ENCODE measurements at places on chromosomes 6 and 20.

GRCh38 chr20:623021-623420 is 12.9 kb upstream of the TCF15 start:
- no peaks in the 10 kb centered on the region for H3K36me3 ChIP-seq
- no peak overlapping the region for H3K27ac ChIP-seq
- H3K27me3 ChIP-seq = peaks cover 55% of the 10 kb centered on the region
- no peak for DNase-seq
- H3K4me3 ChIP-seq = no peak overlapping the region

- H3K27ac ChIP-seq = no peak overlapping the region
- H3K27me3 ChIP-seq = no peaks in the 10 kb centered on the region
- peaks cover 5% of the 10 kb centered on the region for H3K36me3 ChIP-seq
- H3K4me1 ChIP-seq = no peaks in the 10 kb centered on the region
- H3K4me3 ChIP-seq = no peak overlapping the region
- no peak for DNase-seq
These were observed 167.1 kb downstream of the LAMA2 start for GRCh38 chr6:129050086-129050485.

- peak overlapping the region; percentile 67 for H3K27ac ChIP-seq
- peaks cover 39% of the 10 kb centered on the region for H3K36me3 ChIP-seq
- H3K4me3 ChIP-seq = no peak overlapping the region
- peak; percentile 85 for DNase-seq
These were observed 25.3 kb downstream of the TBC1D7 start for GRCh38 chr6:13302751-13303667.

- no peaks in the 10 kb centered on the region for H3K27me3 ChIP-seq
- H3K4me3 ChIP-seq = peak within 1 kb of the TSS; percentile 83
These were observed at the start of gene RAB23 for GRCh38 chr6:57221936-57222742. RAB23 (minus strand) TSS chr6:57222307; CDS start chr6:57210380, 11,927 bp downstream.

- no peaks in the 10 kb centered on the region for H3K27me3 ChIP-seq
- no peak for DNase-seq
- no peaks in the 10 kb centered on the region for H3K4me1 ChIP-seq
These were observed 848.8 kb upstream of the MAP3K7 start for GRCh38 chr6:91435630-91436029.

DNA sequence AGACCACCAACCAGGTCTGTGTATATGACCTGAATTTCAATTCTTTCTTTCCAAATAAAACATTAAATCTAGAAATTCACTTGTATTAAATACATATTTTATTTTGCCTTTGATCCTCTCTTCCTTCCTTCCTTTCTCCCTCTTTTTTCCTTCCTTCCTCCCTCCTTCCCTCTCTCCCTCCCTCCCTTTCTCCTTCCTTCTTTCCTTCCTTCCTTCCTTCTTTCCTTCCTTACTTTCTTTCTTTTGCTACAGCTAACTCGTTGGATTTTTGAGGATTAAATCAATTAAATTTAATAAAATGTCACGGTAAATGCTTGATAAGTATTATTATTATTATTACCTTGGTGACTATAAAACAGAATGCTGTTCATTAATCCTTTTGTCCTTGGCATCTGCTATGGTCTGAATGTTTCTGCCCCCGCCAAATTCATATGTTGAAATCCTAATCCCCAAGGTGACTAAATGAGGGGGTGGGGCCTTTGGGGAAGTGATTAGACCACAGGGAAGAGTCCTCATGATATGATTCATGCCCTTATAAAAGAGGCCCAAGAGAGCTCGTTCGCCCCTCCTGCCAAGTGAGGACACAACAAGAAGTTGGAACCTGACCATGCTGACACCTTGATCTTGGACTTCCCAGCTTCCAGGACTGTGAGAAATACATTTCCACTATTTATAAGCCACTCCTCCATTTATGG is 67.6 kb upstream of the BTBD3 start:
- no peak overlapping the region for H3K27ac ChIP-seq
- no peak overlapping the region for H3K4me3 ChIP-seq
- no peaks in the 10 kb centered on the region for H3K27me3 ChIP-seq
- H3K36me3 ChIP-seq = no peaks in the 10 kb centered on the region

DNA sequence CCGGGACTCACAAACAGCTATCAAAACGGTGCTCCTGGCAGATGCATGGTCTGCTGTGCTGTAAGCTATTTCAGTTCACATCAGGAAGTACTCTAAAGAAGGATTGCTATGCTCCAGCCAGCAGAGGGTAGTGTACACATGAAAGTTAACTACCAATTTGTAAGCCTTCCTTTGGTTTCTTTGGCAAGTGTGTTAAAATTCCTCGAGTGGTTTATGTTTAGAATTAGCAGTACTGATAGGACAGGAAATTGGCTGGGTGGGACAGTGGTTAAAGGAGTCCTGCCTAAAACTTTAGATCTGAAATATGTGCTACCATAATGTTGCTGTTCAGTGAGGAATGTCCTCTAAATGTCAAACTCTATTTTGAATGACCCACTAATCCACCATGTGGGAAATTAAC is 47.4 kb downstream of the TRMT11 start:
- DNase-seq = no peak
- peaks cover 5% of the 10 kb centered on the region for H3K4me1 ChIP-seq
- H3K36me3 ChIP-seq = peaks cover 7% of the 10 kb centered on the region
- no peaks in the 10 kb centered on the region for H3K27me3 ChIP-seq
- no peak overlapping the region for H3K4me3 ChIP-seq

GRCh38 chr6:33312361-33313104 is 1.3 kb downstream of the TAPBP start:
- peak overlapping the region; percentile 96 for H3K27ac ChIP-seq
- no peak for DNase-seq
- H3K4me3 ChIP-seq = peak overlapping the region; percentile 81
- peaks cover 5% of the 10 kb centered on the region for H3K36me3 ChIP-seq
- H3K4me1 ChIP-seq = peaks cover 46% of the 10 kb centered on the region

- no peaks in the 10 kb centered on the region for H3K27me3 ChIP-seq
- H3K4me3 ChIP-seq = no peak overlapping the region
- peaks cover 5% of the 10 kb centered on the region for H3K36me3 ChIP-seq
These were observed 168.1 kb downstream of the ASCC3 start for GRCh38 chr6:100712997-100713396.

DNA sequence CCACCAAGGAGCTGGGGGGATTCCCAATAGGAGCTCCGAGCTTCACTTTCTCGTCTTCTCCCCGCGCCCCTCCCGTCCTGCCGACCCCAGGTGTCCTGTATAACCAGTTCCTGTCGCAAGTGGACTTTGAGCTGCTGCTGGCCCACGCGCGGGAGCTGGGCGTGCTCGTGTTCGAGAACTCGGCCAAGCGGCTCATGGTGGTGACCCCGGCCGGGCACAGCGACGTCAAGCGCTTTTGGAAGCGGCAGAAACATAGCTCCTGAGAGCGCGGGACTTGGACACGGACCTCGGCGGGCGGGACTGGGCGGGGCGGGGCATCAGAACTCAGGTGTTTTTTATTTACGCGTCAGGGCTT is 340 bp upstream of the VARS2 start:
- H3K4me3 ChIP-seq = peak overlapping the region; percentile 56
- no peaks in the 10 kb centered on the region for H3K27me3 ChIP-seq
- DNase-seq = no peak

GRCh38 chr6:151140767-151141166 is 99.0 kb upstream of the AKAP12 start:
- DNase-seq = no peak
- H3K4me3 ChIP-seq = no peak overlapping the region
- no peaks in the 10 kb centered on the region for H3K27me3 ChIP-seq
- H3K27ac ChIP-seq = no peak overlapping the region
- peaks cover 3% of the 10 kb centered on the region for H3K4me1 ChIP-seq

GRCh38 chr6:111566873-111567517 is 38.7 kb downstream of the TRAF3IP2 start:
- H3K27ac ChIP-seq = peak overlapping the region; percentile 78
- DNase-seq = no peak
- peaks cover 34% of the 10 kb centered on the region for H3K36me3 ChIP-seq

- H3K4me3 ChIP-seq = no peak overlapping the region
- no peaks in the 10 kb centered on the region for H3K4me1 ChIP-seq
- no peak for DNase-seq
- no peak overlapping the region for H3K27ac ChIP-seq
- no peaks in the 10 kb centered on the region for H3K36me3 ChIP-seq
- H3K27me3 ChIP-seq = no peaks in the 10 kb centered on the region
These were observed 61.2 kb downstream of the STK35 start for GRCh38 chr20:2162823-2163166.

GRCh38 chr20:58784321-58785074 is 66.2 kb downstream of the GNAS-AS1 start:
- H3K27me3 ChIP-seq = peaks cover 48% of the 10 kb centered on the region
- no peak overlapping the region for H3K27ac ChIP-seq
- H3K36me3 ChIP-seq = no peaks in the 10 kb centered on the region
- no peak for DNase-seq
- H3K4me3 ChIP-seq = no peak overlapping the region

DNA sequence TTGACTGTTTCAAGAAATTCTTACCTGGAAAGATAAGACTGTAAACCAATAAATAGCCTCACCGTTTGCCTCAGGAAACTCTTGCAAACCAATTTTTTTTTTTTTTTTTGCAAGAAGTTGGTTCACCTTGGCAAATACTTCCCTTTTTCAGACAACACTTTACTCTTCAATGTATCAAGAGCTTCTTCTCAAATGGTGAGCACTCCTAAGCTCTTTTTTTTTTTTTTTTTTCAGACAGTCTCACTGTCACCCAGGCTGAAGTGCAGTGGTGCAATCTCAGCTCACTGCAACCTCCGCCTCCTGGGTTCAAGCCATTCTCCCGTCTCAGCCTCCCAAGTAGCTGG is 22.7 kb upstream of the SNTA1 start:
- H3K36me3 ChIP-seq = no peaks in the 10 kb centered on the region
- DNase-seq = no peak
- H3K4me1 ChIP-seq = no peaks in the 10 kb centered on the region
- no peaks in the 10 kb centered on the region for H3K27me3 ChIP-seq
- no peak overlapping the region for H3K27ac ChIP-seq

GRCh38 chr6:25377664-25378063 is 98.5 kb downstream of the CARMIL1 start:
- H3K4me3 ChIP-seq = no peak overlapping the region
- H3K4me1 ChIP-seq = no peaks in the 10 kb centered on the region
- H3K27me3 ChIP-seq = no peaks in the 10 kb centered on the region

DNA sequence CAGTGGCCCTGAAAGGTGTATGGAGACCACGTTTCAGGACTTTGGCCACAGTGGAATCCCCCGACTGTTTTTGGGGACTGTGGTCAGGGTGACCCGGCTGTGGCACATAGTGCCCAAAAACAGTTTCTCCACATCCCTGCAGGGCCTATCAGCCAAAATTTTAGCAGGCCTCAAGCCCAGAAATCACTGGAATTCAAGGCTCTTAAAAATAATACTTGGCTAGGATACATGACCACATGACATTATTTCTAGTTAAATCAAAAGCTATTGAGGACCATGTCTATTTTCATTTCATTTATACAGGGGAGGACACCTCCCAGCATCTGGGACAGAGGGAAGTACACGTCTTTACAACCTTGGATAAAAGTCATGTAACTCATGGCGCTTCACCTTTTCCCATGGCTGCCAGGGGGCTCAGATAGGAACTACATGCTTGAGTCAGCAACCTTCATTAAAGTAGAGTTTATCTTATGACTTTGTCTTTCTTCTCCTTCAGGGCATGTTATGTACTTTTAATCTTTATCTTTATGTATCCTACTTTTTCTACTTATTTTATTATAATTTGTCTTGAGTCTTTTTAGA is 70.8 kb upstream of the CD93 start:
- H3K4me3 ChIP-seq = no peak overlapping the region
- no peaks in the 10 kb centered on the region for H3K36me3 ChIP-seq
- peaks cover 68% of the 10 kb centered on the region for H3K4me1 ChIP-seq
- H3K27me3 ChIP-seq = no peaks in the 10 kb centered on the region
- no peak for DNase-seq

DNA sequence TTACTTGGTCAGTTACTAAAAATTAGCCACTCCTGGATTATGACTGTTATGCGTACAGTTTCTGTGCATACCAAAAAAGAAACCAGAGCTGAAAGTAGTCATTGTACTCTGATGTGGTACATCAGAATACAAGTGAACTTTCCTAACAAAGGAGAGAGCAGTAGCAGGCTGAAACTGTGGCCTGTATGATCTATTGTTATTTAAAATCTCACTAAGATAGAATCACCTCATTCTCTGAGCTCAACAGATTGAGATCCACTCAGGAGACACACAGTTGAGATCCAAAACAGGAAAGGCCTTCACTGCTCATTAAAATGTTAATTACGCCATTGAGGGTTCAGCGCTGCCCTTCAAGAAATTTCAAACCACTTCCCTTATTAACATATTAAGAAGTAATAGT is 576.4 kb downstream of the LMBRD1 start:
- H3K27ac ChIP-seq = no peak overlapping the region
- no peaks in the 10 kb centered on the region for H3K27me3 ChIP-seq
- no peak overlapping the region for H3K4me3 ChIP-seq
- DNase-seq = no peak
- no peaks in the 10 kb centered on the region for H3K36me3 ChIP-seq
- H3K4me1 ChIP-seq = no peaks in the 10 kb centered on the region

DNA sequence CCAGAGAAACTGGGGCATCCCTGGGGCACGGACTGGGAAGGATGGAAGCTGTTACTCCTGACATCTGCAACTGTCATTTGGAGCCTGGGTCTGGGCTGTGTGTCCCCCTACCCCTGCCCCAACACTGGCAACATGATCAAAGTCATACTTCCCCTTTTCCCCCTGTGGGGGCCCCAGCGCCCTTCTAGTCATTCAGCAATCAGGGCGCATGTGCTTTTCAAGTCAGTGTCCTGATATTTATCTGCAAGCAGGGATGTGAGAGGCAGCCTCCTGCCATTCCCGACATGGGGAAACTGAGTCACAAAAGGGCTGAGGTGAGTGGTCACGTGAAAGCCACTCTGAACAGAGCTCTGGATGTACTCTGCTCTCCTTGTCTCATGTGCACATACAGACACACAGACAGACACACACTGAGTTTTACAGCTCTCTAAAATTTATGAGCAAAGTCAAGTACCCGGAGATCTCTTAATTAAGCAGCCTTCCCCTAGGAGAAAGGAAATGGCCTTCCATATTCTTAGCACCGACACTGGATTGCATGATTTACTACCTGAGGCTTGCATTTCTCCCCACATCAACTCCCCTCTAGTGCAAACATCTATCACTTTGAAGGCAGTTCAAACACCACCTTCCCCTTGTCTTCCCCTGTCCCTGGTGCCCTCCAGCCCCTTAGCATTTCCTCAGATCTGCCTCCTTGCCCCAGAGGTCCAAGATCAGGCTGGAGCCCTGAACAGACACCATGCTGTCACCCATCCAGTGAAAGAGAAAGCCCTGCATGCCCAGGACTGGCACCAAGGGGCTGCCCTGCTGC is 170.7 kb downstream of the CDC5L start:
- peaks cover 16% of the 10 kb centered on the region for H3K4me1 ChIP-seq
- no peak overlapping the region for H3K4me3 ChIP-seq
- DNase-seq = no peak
